ENCODE measurements at places on chromosomes 2 and 18. TPM values are rescaled to one million over a fixed set of nuclear protein-coding genes. Genes with fewer than 3 reads are reported as not detected.

- H3K4me1 ChIP-seq, result no peaks in the 10 kb centered on the region
- no peak overlapping the region for H3K27ac ChIP-seq
- no peaks in the 10 kb centered on the region for H3K36me3 ChIP-seq
- H3K4me3 ChIP-seq, result no peak overlapping the region
Measured at GRCh38 chr2:172293952-172294351, 133.4 kb upstream of the ITGA6 start.

DNA sequence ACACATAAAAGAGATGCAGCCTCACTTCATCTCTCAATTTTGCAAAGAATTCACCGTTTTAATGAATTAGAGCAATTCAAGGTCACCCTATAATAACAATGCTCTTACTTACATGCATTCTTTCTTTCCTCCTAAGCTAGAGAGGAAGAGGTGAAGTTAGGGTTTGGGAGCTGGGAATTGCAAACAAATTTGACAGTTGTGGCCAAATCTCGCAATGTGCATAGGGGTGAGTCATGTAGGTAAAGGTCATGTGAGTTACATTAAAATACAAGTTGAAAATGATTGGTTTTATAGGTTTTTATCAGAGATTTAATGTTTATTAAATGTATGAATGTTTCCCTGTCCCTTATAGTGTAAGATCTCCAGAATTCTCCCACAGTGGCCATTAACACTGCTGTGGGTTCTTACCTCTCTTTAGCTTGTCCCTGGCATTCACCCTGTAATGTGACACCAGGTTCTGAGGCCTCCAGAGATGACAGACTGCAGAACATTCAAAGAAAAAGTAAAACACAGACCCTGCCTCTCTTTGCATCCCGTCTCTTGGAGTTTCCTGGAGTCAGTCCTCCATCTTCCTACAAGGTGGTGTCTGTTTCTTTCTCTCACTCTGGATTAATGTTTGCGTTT is 53.7 kb upstream of the LGALSL start:
- H3K27me3 ChIP-seq, result no peaks in the 10 kb centered on the region
- H3K4me1 ChIP-seq, result peaks cover 2% of the 10 kb centered on the region
- no peaks in the 10 kb centered on the region for H3K36me3 ChIP-seq
- H3K27ac ChIP-seq, result no peak overlapping the region
- no peak for DNase-seq

- no peaks in the 10 kb centered on the region for H3K36me3 ChIP-seq
- H3K4me1 ChIP-seq, result no peaks in the 10 kb centered on the region
- H3K4me3 ChIP-seq, result no peak overlapping the region
Measured at GRCh38 chr2:236731767-236732580, 162.3 kb downstream of the ACKR3 start.

DNA sequence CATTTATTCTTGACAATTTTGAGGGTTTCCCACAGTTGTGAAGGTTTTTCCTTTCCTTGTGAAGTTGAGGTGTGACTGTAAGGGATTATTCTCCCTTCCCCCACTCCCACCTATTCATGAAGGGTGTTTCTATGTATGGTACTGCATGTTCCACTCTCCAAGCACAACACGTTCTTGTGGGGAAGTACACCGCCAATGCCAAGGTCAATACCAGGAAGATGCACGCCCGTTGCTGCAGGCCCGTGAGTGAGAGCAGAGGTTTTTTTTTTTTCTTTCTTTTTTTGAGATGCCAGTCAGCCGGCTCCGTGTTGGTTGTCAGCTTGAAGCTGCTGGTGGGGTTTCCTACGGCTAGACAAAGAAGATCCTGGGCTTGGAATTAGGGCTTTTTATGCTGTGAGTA is 38.6 kb upstream of the EPHA4 start:
- H3K4me1 ChIP-seq, result no peaks in the 10 kb centered on the region
- no peaks in the 10 kb centered on the region for H3K36me3 ChIP-seq
- peaks cover 12% of the 10 kb centered on the region for H3K27me3 ChIP-seq
- no peak for DNase-seq
- H3K4me3 ChIP-seq, result no peak overlapping the region

DNA sequence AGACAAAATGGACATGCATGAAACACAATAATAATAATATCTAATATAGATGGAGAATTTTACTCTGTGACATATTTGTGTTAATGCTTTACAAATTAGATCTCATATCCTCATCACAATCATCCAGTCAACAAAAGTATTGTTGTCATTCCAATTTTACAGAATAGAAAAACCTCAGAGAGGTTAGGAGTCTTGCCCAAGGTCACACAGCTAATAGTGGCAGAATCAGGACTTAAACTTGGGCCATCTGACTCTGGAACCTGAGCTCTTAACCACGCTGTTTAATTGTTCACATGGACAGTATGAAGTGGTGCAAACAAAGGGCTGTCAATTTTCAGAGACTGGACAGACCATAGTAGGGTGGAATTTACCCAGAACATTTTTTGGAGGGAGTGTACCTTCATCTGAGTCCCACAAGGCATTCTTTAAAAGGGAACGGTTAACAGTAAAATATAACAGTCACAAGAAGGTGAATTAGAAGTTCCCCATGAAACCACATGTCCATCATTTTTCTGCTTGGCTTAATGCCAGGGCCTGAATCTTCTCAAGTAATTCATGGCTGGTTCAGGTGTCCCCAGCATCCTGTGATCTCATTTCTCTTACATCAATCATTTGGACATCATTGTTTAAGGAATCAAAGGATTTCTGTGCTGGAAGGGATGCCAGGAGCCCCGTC is 35.4 kb upstream of the CCDC93 start:
- no peak for DNase-seq
- H3K36me3 ChIP-seq, result no peaks in the 10 kb centered on the region
- no peak overlapping the region for H3K4me3 ChIP-seq
- H3K4me1 ChIP-seq, result peaks cover 3% of the 10 kb centered on the region

The LYG2 gene
- not detected for total RNA-seq

The G6PC2 gene
- not detected for total RNA-seq

The SCYGR7 gene
- total RNA-seq, result not detected

DNA sequence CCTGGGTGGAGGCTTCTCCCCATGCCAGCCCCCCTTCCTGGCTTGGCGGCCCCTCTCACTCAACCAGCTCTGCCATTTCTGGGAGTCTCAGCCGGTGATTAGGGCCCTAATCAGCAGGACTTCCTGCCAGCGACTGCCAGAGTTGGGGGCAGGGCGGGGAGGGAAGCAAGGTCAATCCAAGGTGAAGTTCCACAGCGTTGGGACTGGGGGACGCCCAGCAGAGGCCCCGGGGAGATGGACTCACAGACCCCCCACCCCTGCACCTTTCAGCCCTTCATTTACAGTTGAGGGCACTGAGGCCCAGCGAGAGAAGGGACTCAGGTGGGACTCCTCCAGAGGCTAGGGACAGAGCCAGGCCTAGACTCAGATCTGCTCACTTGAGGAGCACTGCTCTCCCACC is 65.3 kb downstream of the TNS1 start:
- peaks cover 22% of the 10 kb centered on the region for H3K27me3 ChIP-seq
- DNase-seq, result no peak
- H3K36me3 ChIP-seq, result no peaks in the 10 kb centered on the region
- H3K4me3 ChIP-seq, result no peak overlapping the region

GRCh38 chr2:118294063-118294462 is 205.8 kb downstream of the INSIG2 start:
- no peak for DNase-seq
- H3K4me1 ChIP-seq, result no peaks in the 10 kb centered on the region
- H3K4me3 ChIP-seq, result no peak overlapping the region

DNA sequence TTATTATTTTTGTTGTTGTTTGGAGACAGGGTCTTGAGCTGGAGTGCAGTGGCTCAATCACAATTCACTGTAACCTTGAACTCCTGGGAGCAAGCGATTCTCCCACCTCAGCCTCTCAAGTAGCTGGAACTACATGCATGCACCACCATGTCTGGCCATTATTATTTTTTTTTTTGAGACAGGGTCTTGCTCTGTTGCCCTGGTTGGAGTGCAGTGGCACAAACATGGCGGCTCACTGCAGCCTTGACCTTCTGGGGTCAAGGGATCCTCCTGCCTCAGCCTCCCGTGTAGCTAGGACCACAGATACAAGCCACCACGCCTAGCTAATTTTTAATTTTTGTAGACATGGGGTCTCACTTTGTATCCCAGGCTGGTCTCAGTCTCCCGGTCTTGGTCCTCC is 20.0 kb upstream of the XPO1 start:
- no peaks in the 10 kb centered on the region for H3K27me3 ChIP-seq
- H3K4me1 ChIP-seq, result no peaks in the 10 kb centered on the region
- H3K4me3 ChIP-seq, result no peak overlapping the region
- DNase-seq, result no peak

The PIGN gene
- total RNA-seq, result 25.0 TPM

The RTP5 gene
- total RNA-seq, result 0.20 TPM

The MOCOS gene
- 0.16 TPM for total RNA-seq

The UGT1A3 gene
- total RNA-seq, result not detected

DNA sequence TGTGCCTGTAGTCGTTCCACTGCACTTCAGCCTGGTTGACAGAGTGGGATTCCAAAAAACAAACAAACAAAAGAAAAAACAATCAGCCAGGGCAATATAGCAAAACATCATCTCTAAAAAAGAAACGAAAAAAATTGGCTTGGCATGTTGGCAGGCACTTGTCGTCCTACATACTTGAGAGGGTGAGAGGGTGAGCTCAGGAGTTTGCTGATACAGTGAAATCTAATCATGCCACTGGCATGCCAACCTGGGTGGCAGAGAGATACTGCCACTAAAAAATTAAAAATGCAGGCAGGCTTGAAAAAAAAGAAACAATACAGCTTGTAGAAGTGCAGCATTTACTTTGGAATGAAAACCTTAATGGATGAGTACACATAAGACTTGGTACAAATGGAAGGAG is 282.9 kb upstream of the RGPD4 start:
- DNase-seq, result no peak
- no peaks in the 10 kb centered on the region for H3K27me3 ChIP-seq
- no peak overlapping the region for H3K4me3 ChIP-seq
- H3K27ac ChIP-seq, result no peak overlapping the region

The RAD51AP2 gene
- not detected for total RNA-seq

DNA sequence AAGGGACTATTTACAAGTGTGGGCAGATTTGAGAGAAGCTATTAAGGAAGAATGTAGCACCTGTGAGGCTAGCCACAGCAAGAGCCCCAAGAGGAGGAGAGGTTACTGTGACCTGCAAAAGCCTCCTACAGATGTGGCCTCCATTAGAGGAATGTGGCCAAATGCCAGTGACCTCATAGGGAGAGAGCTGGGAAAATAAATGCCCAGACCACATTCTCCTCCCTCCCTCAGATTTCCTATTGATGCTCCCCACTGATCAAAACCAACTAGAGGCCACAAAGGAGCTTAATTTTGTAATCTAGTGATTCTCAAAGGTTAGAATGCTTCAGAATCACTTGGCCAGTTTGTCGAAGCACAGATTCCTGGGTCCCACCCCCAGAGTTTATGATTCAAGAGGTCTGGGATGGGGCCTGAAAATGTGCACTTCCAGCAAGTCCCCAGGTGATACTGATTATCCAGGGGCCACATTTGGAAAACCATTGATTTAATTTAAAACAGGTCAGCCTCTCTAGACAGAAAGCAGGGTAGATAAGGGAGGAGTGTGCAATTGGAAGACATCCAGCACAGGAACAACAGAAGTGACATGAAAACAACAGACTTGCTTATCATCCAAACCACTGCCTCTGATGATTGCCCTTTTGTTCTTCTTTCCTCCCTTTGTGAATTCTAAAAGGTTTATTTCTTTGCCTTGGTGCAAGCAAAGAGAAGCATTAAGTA is 61.2 kb upstream of the RBBP8 start:
- H3K4me3 ChIP-seq, result no peak overlapping the region
- no peaks in the 10 kb centered on the region for H3K36me3 ChIP-seq
- no peak for DNase-seq
- peaks cover 18% of the 10 kb centered on the region for H3K27me3 ChIP-seq

DNA sequence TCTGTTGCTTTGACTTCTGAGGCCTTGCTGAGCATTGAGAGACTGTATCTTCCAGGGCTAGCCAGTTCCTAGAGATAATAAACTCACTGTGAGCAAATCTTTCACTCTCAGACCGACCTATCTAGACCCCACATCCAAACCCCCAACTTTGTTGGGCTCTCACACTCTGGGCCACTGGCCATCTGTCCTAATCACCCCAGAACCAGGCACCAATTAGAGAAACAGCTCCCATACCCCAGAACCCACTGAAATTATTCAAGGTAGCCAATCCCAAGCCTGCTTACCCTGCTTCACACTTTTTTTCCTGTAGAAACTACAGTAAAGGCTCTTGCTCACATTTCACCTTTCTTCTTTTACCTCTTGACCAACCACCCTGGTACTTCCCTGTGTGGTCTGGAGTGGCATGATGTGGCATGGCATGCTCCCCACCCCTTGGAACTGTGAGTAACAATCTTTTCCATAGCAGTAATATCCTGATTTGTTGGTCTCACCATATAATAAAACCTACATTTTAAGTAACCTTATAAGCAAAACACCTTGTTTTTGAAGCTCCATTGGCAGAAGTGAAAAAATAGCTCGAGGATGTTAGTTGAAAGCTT is 55.2 kb downstream of the ANKRD12 start:
- peaks cover 39% of the 10 kb centered on the region for H3K36me3 ChIP-seq
- H3K4me3 ChIP-seq, result no peak overlapping the region
- H3K4me1 ChIP-seq, result peaks cover 19% of the 10 kb centered on the region
- no peak for DNase-seq
- H3K27me3 ChIP-seq, result no peaks in the 10 kb centered on the region

The KIAA1328 gene
- 5.6 TPM for total RNA-seq

GRCh38 chr2:237479747-237480146 is 7.3 kb upstream of the MLPH start:
- no peaks in the 10 kb centered on the region for H3K36me3 ChIP-seq
- no peak overlapping the region for H3K4me3 ChIP-seq
- peaks cover 43% of the 10 kb centered on the region for H3K27me3 ChIP-seq
- H3K27ac ChIP-seq, result no peak overlapping the region

GRCh38 chr18:5787936-5788335 is 107.4 kb downstream of the TMEM200C start:
- DNase-seq, result no peak
- H3K4me3 ChIP-seq, result no peak overlapping the region
- H3K4me1 ChIP-seq, result no peaks in the 10 kb centered on the region
- no peak overlapping the region for H3K27ac ChIP-seq
- H3K36me3 ChIP-seq, result no peaks in the 10 kb centered on the region
- no peaks in the 10 kb centered on the region for H3K27me3 ChIP-seq

- no peak overlapping the region for H3K4me3 ChIP-seq
- no peak for DNase-seq
- no peaks in the 10 kb centered on the region for H3K4me1 ChIP-seq
- no peak overlapping the region for H3K27ac ChIP-seq
- H3K36me3 ChIP-seq, result no peaks in the 10 kb centered on the region
- peaks cover 12% of the 10 kb centered on the region for H3K27me3 ChIP-seq
Measured at GRCh38 chr18:49709347-49709690, 104.0 kb downstream of the ACAA2 start.

DNA sequence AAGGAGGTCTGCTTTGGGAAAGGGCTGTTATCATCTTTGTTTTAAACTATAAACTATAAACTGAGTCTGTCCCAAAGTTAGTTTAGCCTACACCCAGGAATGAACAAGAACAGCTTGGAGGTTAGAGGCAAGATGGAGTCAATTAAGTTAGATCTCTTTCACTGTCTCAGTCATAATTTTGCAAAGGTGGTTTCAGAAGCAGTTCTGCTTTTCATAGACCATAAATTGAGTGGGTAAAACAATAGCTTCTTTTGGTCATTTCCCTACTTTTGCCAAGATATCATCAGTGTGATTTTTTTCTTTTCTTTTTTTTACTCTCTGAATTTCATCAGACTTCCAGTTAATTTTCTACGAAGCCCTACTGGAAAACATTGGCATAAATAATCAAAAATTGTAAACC is 117.0 kb downstream of the AP1S3 start:
- no peaks in the 10 kb centered on the region for H3K36me3 ChIP-seq
- DNase-seq, result no peak
- H3K27ac ChIP-seq, result no peak overlapping the region
- H3K27me3 ChIP-seq, result peaks cover 10% of the 10 kb centered on the region
- no peak overlapping the region for H3K4me3 ChIP-seq
- H3K4me1 ChIP-seq, result no peaks in the 10 kb centered on the region

GRCh38 chr2:137764646-137765045 is 199.6 kb upstream of the HNMT start:
- no peaks in the 10 kb centered on the region for H3K36me3 ChIP-seq
- H3K4me3 ChIP-seq, result no peak overlapping the region
- no peak for DNase-seq
- no peak overlapping the region for H3K27ac ChIP-seq

All from activated naive CD8-positive, alpha-beta T cell treated with anti-CD3 and anti-CD28 coated beads for 36 hours (primary cell).